ENCODE measurements at places on chromosomes 3 and 15.
A peak's percentile ranks its signal among the peaks of the same experiment; 100 is the strongest.

DNA sequence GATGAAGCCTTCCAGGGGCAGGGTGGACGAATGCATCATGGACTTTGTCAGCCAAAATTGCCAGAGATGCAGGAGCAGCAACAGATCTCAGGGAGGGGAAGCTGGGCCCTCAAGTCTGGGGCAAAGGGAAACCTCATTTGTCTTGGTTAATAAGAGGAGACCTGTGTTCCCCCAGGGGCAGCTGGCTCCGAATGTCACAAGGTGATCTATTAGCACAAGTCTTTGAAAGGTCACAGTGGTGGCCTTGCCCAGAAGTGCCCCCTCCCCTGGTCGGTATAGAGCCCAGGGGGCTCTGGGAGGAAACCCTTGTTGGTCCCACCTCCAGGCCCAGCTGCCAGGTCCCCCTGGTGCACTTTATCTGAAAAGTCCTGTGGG is 46.2 kb downstream of the ABTB1 start:
- no peak for DNase-seq

DNA sequence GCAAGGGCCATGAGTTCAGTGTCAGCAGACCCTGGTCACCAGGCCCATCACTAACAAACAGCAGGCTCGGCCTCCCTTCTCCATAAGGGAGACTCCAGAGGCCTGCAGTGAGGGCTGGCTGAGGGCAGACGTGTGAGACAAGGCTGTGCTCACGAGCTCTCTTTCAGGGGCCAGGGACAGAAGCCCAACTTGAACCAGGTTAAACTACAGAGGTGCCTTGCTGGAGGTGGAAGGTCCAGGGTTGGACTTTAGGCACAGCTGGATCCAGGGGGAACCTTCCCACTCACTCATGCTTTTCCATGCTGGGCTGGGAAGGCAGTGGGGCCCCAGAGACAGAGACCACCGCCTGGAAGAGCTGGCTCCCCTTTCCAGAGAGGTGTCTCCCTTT is 19.0 kb downstream of the CFAP100 start:
- no peak for DNase-seq

- no peak for DNase-seq
These were observed 12.3 kb upstream of the TNIK start for GRCh38 chr3:171472552-171472951.

- peak; percentile 57 for DNase-seq
These were observed 29.8 kb downstream of the KPNA1 start for GRCh38 chr3:122484985-122485384.

DNA sequence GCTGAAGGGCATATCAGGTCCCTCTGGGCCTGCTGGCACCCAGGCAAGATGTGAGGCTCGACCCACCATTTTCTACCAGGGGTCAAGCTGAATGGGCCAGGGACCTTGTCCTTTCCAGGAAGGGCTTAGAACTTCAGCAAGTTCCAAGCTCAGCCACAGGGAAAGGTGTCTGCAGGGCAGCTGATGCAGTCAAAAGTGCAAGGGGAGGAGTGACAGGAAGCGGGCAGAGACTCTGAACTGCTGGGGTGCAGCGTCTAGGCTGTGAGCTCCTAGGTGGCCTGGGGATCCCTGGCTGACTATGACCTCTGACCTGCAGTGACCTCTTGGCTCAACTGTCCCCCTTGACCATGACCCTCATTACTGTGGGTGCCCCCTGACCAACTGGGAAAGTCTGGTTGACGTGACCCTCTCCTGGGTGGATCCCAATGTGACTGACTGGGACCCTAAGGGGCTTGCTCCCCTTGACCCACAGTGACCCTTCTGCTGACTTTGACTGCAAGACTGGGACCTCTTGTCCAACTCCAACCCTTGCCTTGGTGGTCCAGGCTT is 14.4 kb upstream of the SEC13 start:
- DNase-seq, result no peak

GRCh38 chr15:84947947-84948830 is 33.5 kb upstream of the PDE8A start:
- peak; percentile 92 for DNase-seq

DNA sequence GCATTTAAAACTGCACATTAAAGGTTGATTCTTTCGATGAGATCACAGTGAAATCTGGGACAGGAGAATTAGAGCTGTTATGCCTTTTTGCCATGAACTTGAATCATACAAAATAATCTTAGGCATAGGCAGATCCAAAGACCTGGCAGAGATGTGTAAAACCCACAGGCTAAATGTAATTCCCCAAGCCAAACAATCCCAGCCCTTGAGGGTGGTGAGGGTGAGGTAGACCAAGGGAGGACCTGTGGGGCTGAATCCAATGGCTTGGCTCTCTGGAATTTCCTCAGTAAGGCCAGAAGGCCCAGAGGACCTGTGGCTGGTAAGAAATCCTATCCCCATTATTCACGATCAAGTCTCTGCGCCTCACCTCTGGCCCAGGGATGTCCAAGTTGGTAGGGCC is 80.5 kb upstream of the MEX3B start:
- DNase-seq, result no peak

GRCh38 chr3:13851091-13851849 is 28.6 kb downstream of the WNT7A start:
- no peak for DNase-seq

Measured in brain microvascular endothelial cell (primary cell).